ENCODE measurements at places on chromosomes 6 and 20.

- no peak for DNase-seq
Observed at GRCh38 chr20:64155258-64156135, 8.8 kb upstream of the MYT1 start.

DNA sequence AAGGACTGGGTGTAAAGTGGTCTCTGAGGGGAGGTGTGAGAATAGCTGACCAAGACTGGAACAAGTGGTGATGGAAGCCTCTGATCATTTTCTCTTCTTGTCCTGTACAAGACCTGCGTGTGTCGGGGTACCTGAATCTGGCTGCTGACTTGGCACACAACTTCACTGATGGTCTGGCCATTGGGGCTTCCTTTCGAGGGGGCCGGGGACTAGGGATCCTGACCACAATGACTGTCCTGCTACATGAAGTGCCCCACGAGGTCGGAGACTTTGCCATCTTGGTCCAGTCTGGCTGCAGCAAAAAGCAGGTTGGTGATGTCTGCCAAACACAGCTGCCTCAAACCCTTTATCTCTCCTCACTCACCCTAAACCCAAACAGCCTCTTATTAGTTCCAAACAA, 1.7 kb upstream of the HSD17B8 start:
- no peak for DNase-seq

DNA sequence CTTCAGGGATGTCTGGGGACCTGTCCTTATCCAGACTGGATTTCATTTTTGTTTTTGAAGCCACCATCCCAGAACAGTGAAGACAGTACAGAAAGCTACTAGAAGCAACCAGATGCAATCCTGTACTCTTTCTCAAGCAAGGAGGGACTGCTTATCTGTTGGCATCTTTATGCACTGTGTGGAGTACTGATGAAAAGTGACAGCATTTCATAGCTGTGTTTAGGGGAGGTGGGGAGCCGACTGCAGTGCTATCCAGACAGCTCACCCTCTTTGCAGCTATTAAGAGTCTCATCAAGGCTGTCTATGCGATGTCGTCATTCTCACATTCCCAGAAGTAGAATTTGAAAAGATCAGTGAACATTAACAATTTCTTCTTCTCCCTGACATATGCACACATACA, 5.5 kb downstream of the ZDHHC14 start:
- no peak for DNase-seq

- no peak for DNase-seq
Observed at GRCh38 chr20:32036716-32037485, 15.1 kb upstream of the HCK start.

GRCh38 chr6:88165844-88166492, at the start of gene CNR1:
TSS of gene CNR1 (minus strand) at chr6:88166347. CDS start at chr6:88145274, 21,073 bp downstream.
- DNase-seq: no peak

DNA sequence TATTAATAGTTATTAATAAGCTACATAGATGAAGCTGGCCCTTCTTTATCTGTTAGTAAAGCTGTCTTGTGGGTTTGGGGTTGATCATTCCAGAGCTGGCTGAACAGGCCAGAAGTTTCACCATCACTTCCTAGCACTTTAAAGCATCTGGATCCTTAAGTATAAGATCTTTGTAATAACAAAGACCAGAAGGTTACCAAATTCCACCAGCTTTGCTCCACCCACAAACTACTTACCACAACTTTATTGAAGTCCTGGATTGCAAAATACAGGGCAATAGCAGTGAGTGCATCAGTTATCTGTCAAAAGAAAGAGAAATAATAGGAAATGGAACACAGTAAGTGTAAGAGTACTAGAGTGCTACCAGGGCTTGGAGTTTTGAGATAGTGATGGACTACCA, 33.0 kb downstream of the PIGU start:
- DNase-seq: no peak

DNA sequence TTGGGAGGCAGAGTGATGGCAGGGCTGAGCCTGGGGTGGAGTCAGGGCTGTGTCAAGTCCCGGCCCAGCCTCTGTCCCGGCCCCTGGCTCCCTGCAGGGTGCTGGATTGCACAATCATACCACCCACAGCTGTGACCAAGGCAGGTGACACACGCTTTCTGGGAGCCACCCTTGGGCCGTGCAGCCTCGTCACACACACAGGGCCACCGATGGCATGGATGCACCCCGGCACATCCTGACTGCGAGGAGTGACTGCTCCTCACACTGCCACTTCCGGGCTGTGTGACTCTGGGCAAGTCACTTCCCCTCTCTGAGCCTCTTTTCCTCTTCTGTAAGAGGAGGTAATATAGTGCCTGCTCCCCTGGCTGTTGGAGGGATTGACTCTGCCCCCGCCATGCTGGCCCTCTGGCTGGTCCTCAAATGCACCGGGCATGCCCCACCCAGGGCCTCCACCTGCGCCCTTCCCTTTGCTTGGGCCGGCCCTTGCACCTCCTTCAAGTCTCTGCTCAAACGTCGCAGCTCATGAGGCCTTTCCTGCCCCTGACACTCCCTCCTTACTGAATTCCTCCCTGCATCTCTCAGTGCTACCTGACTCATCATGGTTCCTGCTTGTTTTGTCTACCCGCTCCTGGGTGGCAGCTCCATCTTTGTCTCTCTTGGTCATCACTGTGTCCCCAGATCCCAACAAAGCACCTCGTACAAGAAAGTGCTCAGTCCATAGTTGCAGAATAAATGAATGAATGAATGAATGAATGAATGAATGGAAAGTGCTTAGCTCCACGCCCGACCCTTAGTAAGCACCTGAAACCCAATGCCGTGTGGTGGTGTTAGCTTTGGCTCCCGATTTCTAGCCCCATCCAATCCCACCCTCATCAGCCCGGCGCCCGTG, 93.5 kb downstream of the CEBPB start:
- DNase-seq: no peak

- no peak for DNase-seq
Observed at GRCh38 chr6:31075528-31075927, 36.8 kb downstream of the C6orf15 start.

DNA sequence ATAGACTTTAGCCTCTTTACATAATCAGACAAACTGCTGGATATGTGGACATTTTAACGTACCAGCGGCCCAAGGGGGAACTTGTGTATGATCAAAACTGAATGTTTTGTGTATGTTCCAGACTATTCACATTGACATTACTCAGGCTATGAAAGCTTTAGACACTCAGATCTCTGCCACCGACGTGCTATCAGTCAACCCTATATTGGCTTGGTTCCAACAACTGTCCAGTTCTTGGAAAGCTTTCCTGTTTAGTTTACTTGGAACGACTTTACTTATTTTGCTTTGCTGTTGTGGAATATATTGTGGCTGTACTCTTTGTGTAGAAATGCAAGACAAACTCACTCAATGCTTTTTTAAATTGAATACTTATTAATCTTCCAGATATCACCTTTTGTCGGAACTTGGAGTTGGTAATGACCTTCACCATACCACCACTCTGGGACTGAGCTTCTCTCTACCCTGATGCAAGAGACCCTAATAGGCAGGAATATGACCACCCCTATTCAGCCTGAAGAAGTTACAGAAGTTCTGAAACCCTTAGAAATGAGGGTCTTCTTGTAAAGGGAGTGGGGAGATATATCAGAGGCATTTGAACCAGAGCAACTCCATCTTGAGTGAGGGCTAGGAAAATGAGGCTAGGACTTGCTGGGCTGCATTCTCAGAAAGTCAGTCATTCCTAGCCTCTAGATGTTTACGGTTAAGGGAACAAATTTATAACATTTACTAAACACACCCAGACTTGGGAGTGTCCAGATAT, 49.0 kb upstream of the PAX1 start:
- DNase-seq: no peak

GRCh38 chr6:94510877-94511276, 1066.5 kb upstream of the MANEA start:
- no peak for DNase-seq

DNA sequence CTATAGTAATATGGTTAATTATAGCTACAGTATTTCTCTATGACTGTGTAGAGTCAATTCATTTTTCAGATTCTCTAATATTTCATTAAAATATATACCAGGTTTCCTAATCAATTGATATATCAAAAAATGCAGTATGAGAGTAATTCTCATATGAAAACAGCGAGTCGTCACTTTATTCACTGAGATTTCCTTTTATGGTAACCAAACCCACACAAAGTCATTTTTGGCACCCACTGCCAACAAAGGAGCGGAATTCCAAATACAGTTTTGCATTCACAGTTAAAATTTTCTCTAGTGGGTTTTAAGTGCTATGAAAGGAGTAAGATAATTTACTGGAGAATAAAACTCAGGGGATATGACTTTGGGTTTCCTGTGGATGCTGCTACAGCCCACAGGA, 163.8 kb downstream of the HIVEP2 start:
- DNase-seq: no peak

- no peak for DNase-seq
Observed at GRCh38 chr6:73258721-73259120, 4.3 kb downstream of the KHDC1 start.

DNA sequence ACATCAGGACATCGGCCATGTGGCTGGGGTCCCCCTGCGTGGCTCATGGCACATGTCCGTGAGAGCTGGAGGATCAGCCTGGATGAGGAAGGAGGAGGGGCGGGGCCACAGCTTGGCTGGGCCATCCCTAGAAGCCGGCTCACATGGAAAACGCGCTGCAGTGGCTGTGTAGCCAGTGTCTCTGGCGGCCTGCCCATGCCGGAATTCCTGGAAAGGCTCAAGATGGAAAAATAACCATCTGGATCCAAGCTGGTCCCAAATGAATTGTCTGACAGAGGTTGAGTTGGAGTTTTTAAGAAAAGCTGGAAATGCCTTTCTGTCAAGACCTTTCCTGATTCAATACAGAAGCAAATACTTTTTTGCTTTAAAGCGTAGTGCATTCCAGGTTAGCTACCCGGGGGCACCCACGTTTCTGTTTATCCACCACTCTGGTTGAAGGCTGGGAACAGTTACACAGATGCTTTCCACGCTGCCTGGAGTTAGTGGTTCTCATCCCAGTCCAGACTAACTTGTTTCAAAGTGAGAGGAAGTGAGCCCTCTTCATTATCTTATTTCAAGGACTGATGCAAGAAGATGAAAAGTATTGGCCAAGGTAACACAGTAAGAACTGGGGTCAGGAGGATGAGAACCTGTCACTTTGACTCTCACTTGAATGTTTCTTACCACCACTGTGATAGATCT, 99.0 kb downstream of the GMPR start:
- DNase-seq: no peak

DNA sequence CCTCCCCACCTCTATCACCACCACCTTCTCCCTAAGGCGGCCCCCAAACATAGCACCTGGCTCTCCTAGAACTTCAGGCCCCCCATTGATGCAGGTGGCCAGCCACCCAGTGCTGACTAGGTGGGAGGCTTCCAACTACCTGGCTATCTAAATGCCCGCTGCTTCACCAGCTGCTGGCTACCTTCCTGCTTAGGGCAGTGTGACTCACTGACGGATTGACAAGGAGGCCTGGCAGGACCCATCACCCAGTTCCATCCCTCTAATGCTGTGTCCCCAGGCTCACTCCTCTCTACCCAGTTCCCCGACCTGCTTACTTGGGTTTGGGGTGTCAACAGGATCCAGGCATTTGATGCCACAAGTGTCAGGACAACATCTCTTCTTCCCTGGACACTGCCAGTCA, 1.1 kb downstream of the SLPI start:
- no peak for DNase-seq

GRCh38 chr6:10363911-10364310, 51.0 kb downstream of the TFAP2A start:
- no peak for DNase-seq

- no peak for DNase-seq
Observed at GRCh38 chr6:13980534-13980933, 55.8 kb downstream of the RNF182 start.

GRCh38 chr20:32623667-32624157, 38.6 kb upstream of the NOL4L start:
- no peak for DNase-seq

DNA sequence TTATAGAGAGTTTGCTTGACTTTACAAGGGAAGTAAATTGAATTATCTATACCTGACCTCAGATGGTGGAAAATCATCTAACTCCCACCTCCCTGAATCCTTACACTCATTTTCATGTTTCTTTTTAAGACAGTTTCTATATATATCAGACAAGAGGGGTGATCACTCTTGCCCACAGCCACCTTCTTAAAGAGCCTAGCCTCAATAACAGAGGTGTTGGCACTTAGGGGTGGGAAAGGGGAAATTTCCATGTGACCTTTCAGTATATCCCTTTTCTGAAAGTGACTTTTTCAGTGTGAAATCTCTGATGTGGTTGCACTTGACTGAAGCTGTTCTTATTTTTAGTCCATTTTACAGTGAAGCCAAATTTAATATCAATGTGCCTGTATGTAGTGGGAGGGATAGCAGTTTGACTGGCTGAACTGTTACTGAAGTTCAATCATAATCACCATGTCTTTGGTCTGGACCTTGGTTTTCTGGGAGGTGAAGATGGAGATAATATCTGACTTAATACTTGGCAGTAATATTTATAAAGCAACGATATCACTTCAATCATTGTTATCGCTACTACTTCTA, 141.3 kb downstream of the MAP3K7 start:
- no peak for DNase-seq

- no peak for DNase-seq
Observed at GRCh38 chr6:315921-316752, 23.9 kb downstream of the DUSP22 start.

DNA sequence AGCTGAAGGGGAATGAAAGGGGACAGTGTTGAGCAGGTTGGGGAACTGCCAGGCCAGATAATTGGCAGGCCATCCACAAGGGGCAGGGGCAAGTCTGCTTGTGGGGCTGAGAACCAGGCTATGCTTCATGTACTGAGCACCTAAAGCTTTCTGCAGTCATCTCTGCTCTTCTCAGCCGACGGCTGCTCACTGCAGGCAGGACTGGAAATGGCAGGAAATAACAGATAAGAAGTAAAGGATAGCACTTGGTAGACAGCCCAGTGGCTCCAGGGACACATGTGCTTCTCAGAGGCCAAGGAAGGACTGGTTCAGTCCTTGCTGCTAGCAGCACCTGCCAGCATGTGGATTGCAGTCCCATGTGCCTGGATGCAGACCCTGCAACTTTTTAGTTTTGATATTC, 89.8 kb downstream of the CD164 start:
- no peak for DNase-seq

GRCh38 chr20:24998631-24999445, 6.3 kb upstream of the APMAP start:
- DNase-seq: no peak

- DNase-seq: no peak
Observed at GRCh38 chr6:3133515-3133914, 15.0 kb downstream of the BPHL start.

DNA sequence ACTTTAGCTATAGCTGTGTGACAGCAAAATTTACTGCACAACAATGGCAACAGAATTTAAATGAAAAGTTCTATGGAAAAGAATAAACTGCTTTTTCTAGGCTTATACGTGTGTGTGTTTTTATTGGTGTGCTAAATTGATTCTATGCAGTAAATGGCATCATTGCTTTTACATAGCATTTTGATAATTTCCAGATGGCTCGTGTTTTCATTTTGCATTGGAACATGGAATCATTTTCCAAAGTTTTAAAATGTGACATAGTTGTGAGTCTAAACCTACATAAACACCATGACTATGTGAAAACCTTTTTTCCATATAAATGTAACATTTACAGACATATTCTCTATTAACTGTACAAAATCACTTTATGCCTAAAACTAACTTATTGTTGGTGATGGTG, 127.8 kb downstream of the SIM1 start:
- DNase-seq: no peak

GRCh38 chr6:19578481-19578880, 258.7 kb upstream of the ID4 start:
- DNase-seq: no peak

- DNase-seq: no peak
Observed at GRCh38 chr6:24910961-24911725, 24.6 kb downstream of the RIPOR2 start.
